Frontal cortex (tissue), 4 donors: ENCODE measurements at places on chromosomes 12 and 14. TPM values are rescaled to one million over a fixed set of nuclear protein-coding genes. Genes with fewer than 3 reads are reported as not detected.

Gene GPR132
- total RNA-seq: 1.2 TPM

Gene TBX5
- not detected for total RNA-seq

Gene PLA2G1B
- not detected for total RNA-seq

Gene GALNT9
- 4.9 TPM for total RNA-seq

Gene KCNC2
- 22.4 TPM for total RNA-seq

Gene ATXN2
- 79.1 TPM for total RNA-seq

Gene CDCA3
- 2.9 TPM for total RNA-seq

Gene RTL1
- not detected for total RNA-seq

Gene DLGAP5
- 4.9 TPM for total RNA-seq

Gene GLT1D1
- 11.0 TPM for total RNA-seq

Gene SPSB2
- 1.6 TPM for total RNA-seq

Gene RERG
- 1.6 TPM for total RNA-seq

Gene MYBPC1
- 2.4 TPM for total RNA-seq

Gene METTL17
- 27.7 TPM for total RNA-seq

Gene DLK1
- not detected for total RNA-seq

Gene DIO2
- total RNA-seq: 21.2 TPM

Gene ZFHX2
- total RNA-seq: 1.2 TPM

Gene TMEM132D
- 4.1 TPM for total RNA-seq

Gene REM2
- 2.4 TPM for total RNA-seq

Gene RPL10L
- not detected for total RNA-seq

Gene AKAP5
- total RNA-seq: 37.5 TPM

Gene MUCL1
- total RNA-seq: not detected

Gene RHOJ
- total RNA-seq: 4.5 TPM

Gene MYO1H
- under 0.01 TPM for total RNA-seq

Gene TRIM9
- 28.5 TPM for total RNA-seq

Gene CLEC12A
- 0.41 TPM for total RNA-seq

Gene CD27
- total RNA-seq: 0.41 TPM

Gene CABP1
- total RNA-seq: 2.0 TPM

Gene LUM
- total RNA-seq: 12.6 TPM

Gene THTPA
- 23.6 TPM for total RNA-seq

Gene ADAM21
- total RNA-seq: under 0.01 TPM

Gene CDK2
- total RNA-seq: 5.3 TPM

Gene CCDC196
- not detected for total RNA-seq

Gene MGP
- total RNA-seq: 2.0 TPM

Gene C1QL4
- total RNA-seq: 0.41 TPM
